ENCODE measurements at places on chromosomes 5 and 9. TPM values are rescaled to one million over a fixed set of nuclear protein-coding genes. Genes with fewer than 3 reads are reported as not detected.

GRCh38 chr5:174084691-174085154 is 39.2 kb downstream of the NSG2 start:
- no peaks in the 10 kb centered on the region for H3K36me3 ChIP-seq
- no peak for DNase-seq
- H3K27me3 ChIP-seq = no peaks in the 10 kb centered on the region

Gene CDC20B
- polyA plus RNA-seq = 0.15 TPM

- no peak overlapping the region for H3K27ac ChIP-seq
- no peaks in the 10 kb centered on the region for H3K36me3 ChIP-seq
- no peak for DNase-seq
- H3K27me3 ChIP-seq = no peaks in the 10 kb centered on the region
- H3K4me1 ChIP-seq = no peaks in the 10 kb centered on the region
These were observed 171.6 kb downstream of the FAM174A start for GRCh38 chr5:100706776-100707175.

DNA sequence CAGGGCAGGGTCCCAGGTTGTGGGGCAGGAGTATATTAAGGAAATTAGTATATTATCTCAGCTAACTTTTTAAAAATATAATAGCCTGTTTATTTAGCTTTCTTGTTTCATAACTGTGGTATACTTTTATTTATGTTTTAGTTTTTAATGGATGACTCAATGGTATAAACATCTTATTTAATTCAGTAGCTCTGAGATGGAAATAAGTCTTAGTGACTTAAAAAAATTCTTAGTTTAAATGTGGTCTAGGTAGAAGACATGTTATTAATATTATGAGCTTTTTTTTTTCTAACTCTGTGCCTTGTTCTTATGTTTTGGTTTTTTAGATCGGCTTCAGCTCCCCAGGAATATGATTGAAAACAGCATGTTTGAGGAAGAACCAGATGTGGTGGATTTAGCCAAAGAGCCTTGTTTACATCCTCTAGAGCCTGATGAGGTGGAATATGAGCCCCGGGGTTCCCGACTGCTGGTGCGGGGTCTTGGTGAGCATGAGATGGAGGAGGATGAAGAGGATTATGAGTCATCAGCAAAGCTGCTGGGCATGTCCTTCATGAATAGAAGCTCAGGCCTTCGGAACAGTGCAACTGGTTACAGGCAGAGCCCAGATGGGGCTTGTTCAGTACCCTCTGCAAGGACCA is 43.1 kb downstream of the LNPEP start:
- no peak for DNase-seq
- H3K27ac ChIP-seq = no peak overlapping the region
- no peaks in the 10 kb centered on the region for H3K27me3 ChIP-seq
- H3K4me1 ChIP-seq = no peaks in the 10 kb centered on the region

- H3K36me3 ChIP-seq = no peaks in the 10 kb centered on the region
- no peak for DNase-seq
- no peak overlapping the region for H3K4me3 ChIP-seq
- no peaks in the 10 kb centered on the region for H3K4me1 ChIP-seq
- no peaks in the 10 kb centered on the region for H3K27me3 ChIP-seq
- H3K27ac ChIP-seq = no peak overlapping the region
These were observed 48.1 kb downstream of the IQGAP2 start for GRCh38 chr5:76451031-76451701.

Measured in large intestine (tissue), 12 donors.